ENCODE measurements at places on chromosomes 1 and 21. TPM values are rescaled to one million over a fixed set of nuclear protein-coding genes. Genes with fewer than 3 reads are reported as not detected.

DNA sequence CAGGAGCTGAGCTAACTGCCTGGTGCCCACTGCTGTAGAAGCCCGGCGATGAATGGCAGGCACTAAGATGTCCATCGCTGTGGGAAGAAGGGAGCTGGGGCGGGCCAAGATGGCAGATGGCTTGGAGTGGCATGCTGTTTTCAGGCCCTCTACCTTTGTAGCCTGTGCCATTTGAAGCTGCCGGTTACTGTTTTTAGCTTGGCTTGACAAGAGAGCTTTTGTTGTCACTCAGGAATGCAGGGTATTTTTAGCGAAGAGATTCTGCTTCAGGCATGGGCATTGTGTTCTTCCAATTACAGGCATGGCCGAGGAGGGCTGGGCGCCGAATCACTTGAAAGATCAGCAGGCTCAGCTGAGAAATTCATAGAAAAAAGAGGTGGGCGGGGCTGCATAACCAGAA, 348.7 kb downstream of the RPS6KC1 start:
- H3K4me3 ChIP-seq: no peak overlapping the region
- H3K4me1 ChIP-seq: no peaks in the 10 kb centered on the region
- no peaks in the 10 kb centered on the region for H3K36me3 ChIP-seq
- H3K27me3 ChIP-seq: no peaks in the 10 kb centered on the region

DNA sequence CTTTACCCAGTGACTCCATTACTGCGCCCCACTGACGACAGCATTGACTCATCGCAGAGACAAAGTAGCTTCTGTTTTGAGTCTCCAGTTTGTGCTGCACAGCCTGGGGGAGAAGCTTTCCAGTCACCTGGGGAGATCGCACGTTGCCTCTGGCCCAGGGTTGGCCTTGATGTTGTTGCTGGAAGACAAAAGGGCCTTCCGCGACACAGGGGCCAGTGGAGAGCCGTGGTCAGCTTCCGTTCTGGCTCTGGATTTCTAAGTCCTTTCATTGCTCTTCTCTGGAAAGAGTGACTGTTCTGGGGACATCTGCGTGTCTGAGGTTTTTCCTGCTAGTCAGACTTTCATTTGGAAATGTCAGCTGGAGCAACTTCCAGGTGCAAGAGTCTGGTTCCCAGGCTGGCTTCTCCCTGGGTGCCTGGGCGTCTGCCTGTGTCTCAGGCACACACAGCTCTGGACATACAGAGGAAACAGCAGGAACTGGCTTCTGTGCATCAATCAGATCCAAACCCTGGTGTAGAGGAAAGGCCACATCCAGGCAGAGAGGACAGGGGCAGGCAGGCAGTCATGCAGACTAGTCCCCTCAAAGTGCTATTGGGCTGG, 257.0 kb downstream of the SIPA1L2 start:
- DNase-seq: no peak
- no peaks in the 10 kb centered on the region for H3K27me3 ChIP-seq

- no peaks in the 10 kb centered on the region for H3K36me3 ChIP-seq
- H3K4me3 ChIP-seq: no peak overlapping the region
- H3K4me1 ChIP-seq: no peaks in the 10 kb centered on the region
Observed at GRCh38 chr1:53577761-53578100, 118.5 kb downstream of the DMRTB1 start.

DNA sequence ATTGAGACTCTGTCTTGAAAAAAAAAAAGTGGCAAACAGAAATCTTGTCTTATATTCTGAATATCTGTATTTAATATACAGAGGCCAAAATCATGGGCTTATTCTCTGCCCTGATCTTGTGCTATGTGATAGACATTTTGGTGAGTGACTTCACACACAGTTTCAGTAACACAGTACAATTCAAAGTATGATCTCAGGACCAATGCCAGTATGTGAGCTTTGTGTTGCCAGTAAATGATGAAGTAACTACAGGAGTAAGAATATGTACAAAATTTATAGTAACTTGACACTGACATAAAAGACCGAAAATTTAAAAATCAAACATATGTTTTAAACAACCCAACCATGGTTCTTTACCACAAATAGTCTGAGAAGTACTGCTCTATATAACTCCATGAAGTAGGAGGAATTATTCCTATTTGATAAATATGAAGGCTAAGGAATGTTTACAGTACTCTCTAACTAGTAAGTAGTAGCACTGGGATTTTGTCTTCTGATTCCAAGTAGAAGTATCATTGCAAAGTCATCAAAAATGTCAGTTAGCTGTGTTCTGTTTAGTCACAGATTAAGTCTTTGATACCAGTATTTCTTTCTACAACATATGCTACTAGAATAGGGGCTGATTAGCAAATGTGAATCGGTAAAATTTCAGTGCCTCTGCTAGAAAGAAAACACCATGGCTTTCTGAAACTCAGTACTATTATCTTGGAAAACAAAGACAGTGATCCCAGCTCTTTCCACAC, 25.3 kb downstream of the DPH5 start:
- no peak overlapping the region for H3K27ac ChIP-seq
- H3K27me3 ChIP-seq: no peaks in the 10 kb centered on the region
- no peak overlapping the region for H3K4me3 ChIP-seq
- peaks cover 15% of the 10 kb centered on the region for H3K36me3 ChIP-seq
- H3K4me1 ChIP-seq: peaks cover 2% of the 10 kb centered on the region
- no peak for DNase-seq

- peak; percentile 55 for DNase-seq
- no peak overlapping the region for H3K4me3 ChIP-seq
- no peaks in the 10 kb centered on the region for H3K27me3 ChIP-seq
- no peak overlapping the region for H3K27ac ChIP-seq
- H3K36me3 ChIP-seq: no peaks in the 10 kb centered on the region
Observed at GRCh38 chr1:229378586-229379367, 35.9 kb upstream of the CCSAP start.

DNA sequence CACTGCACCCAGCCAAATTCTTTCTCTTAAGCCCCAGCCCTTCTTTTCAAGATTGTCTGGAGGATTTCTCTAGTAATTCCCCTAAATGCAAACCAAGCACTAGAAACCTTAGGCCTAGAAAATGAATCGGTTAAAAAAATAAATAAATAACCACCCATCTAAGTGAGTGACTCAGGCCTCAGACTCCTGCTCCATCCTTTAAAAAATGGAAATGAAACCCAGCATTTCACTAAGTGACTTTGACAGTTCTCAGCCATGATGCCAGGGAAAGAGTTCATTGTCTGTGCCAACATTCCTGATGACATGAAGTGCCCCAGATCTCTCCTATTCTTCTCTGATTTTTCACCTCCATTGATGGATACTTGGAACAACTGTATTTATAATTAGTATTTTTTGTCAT, 415.2 kb upstream of the DAB1 start:
- 0 out of 2 replicates have a peak, but pooled peaks cover 4% of the 10 kb centered on the region for H3K4me1 ChIP-seq
- H3K27me3 ChIP-seq: no peaks in the 10 kb centered on the region
- H3K4me3 ChIP-seq: no peak overlapping the region
- no peak overlapping the region for H3K27ac ChIP-seq
- 0 out of 2 replicates have a peak, but pooled peaks cover 10% of the 10 kb centered on the region for H3K36me3 ChIP-seq

- H3K4me3 ChIP-seq: no peak overlapping the region
- H3K36me3 ChIP-seq: no peaks in the 10 kb centered on the region
- H3K27me3 ChIP-seq: no peaks in the 10 kb centered on the region
- H3K27ac ChIP-seq: no peak overlapping the region
- DNase-seq: no peak
- no peaks in the 10 kb centered on the region for H3K4me1 ChIP-seq
Observed at GRCh38 chr1:152873495-152873894, 4.6 kb upstream of the SMCP start.

DNA sequence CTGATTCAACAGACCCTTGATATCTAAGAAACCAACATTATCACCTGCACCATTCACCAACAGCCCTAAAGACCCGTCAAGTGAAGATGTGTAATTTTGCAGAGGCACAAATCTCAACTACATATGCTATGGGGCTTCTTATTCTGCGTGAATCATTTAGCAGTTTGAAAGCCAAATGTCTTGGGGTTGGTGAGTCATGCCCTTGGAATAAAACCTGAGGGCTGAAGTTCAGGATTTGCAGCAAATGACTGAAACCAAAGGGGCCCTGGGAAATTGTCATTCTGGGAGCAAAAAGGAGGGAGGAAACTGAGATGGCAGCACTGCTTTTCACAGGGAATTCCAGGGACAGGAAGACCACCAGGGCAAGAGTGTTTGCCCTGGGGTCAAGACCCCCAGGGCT, 79.2 kb upstream of the TNR start:
- H3K4me3 ChIP-seq: no peak overlapping the region
- H3K27ac ChIP-seq: no peak overlapping the region
- H3K4me1 ChIP-seq: peaks cover 7% of the 10 kb centered on the region
- no peaks in the 10 kb centered on the region for H3K36me3 ChIP-seq

DNA sequence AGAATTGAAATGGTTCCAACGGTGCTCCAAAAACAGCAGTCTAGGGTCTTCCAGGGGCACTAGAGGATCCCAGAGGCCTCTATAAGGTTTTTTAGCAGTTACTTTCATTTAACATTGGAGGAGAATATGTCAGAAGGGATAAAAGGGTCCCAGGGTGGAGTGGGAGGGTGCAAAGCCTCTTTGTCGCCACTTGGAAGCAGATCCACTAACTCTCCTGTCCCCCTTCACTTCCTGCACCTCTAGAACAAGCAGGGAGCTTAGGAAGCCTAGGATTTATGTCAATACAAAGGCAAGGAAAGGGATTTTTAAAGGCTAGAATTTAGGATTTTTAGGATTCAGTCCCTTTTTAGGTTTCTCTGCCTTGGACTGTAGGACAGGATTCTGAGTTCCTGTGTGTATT, 8.3 kb downstream of the PCP4L1 start:
- no peaks in the 10 kb centered on the region for H3K27me3 ChIP-seq
- no peak for DNase-seq
- no peak overlapping the region for H3K27ac ChIP-seq
- no peaks in the 10 kb centered on the region for H3K36me3 ChIP-seq

DNA sequence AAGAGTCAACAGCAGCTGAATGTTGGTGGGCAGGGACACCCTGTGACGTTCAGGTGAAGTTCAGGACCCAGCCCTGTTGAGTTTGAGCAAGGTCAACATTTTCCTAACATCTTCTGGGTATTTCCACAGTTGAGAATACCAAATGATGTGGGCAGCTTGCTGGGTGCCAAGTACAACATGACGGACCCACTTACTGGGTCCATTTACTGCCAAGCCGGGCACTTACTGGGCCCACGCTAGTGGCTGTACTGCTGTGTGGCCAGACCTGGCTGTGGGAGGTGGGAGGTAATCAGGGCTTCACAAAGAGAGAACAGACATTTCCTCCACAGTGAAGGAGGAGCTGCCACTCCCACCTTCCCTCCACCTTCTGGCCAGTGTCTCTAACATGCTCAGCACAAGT, 99.2 kb downstream of the PSMG1 start:
- no peak overlapping the region for H3K4me3 ChIP-seq
- peaks cover 4% of the 10 kb centered on the region for H3K4me1 ChIP-seq
- H3K27ac ChIP-seq: no peak overlapping the region

- no peaks in the 10 kb centered on the region for H3K27me3 ChIP-seq
- H3K4me1 ChIP-seq: peaks cover 18% of the 10 kb centered on the region
- DNase-seq: no peak
- no peak overlapping the region for H3K4me3 ChIP-seq
Observed at GRCh38 chr1:185644531-185644930, 89.7 kb upstream of the HMCN1 start.

DNA sequence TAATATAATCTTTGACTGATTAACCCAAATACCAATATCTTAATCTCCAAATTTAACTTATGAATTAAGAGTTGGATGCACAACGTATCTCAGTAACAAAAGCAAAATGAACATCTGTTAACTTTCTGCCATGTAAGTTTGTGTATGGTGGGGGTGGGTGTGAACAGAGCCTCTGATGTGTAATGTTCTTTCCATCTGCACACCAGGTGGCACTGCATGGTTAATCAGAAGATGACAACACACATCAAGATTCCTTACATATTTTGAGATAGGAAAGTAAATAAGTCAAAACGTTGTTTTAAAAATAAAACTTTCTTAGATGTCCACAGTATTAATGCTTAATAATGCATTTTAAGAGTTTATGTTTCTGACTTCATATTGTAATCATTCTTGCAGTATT, 251.9 kb downstream of the DPYD start:
- no peaks in the 10 kb centered on the region for H3K36me3 ChIP-seq
- DNase-seq: no peak
- no peaks in the 10 kb centered on the region for H3K4me1 ChIP-seq

- no peak overlapping the region for H3K4me3 ChIP-seq
Observed at GRCh38 chr1:65435987-65436386, 15.5 kb downstream of the LEPR start.

DNA sequence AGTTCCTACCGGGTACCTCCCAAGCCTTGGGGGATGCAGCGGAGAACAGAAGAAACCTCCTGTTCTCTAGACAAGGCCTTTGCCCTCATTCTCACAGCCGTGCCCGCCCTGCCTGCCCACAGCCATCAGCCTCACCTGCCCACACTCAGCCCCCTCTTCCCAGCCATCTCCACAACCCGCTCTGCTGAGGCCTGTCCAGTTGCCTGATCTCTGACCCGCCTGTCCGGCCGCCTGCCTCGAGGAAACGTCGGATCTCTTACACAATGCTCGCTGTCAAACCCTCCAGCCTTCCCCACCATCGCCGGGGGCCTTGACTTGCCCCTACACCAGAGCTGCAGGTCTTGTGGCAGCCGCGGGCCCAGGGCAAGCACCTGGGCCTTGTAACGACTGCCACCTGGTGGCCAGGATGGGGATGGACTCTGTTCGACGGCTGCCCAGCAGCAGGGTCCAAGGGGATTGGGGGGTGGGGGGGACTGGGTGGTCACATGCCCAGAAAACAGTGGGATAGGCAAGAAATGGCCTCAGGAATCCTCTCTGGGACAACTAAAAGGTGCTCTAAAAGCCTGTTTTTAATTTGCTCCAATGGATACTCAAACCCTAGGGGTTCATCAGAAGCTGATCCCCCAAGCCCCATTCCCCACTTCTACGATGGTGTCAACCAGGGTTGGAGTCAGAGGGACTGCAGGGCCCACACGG, 31.0 kb downstream of the SLC45A1 start:
- H3K4me3 ChIP-seq: no peak overlapping the region
- H3K27ac ChIP-seq: no peak overlapping the region
- H3K27me3 ChIP-seq: no peaks in the 10 kb centered on the region

- no peak overlapping the region for H3K27ac ChIP-seq
- H3K4me3 ChIP-seq: no peak overlapping the region
- DNase-seq: peak; percentile 45
- peaks cover 46% of the 10 kb centered on the region for H3K4me1 ChIP-seq
- H3K27me3 ChIP-seq: no peaks in the 10 kb centered on the region
Observed at GRCh38 chr1:30844631-30845030, 63.9 kb downstream of the SDC3 start.

GRCh38 chr1:202656057-202656456, 54.2 kb downstream of the SYT2 start:
- H3K4me3 ChIP-seq: no peak overlapping the region
- DNase-seq: peak; percentile 81
- H3K27me3 ChIP-seq: no peaks in the 10 kb centered on the region
- H3K36me3 ChIP-seq: no peaks in the 10 kb centered on the region
- H3K27ac ChIP-seq: no peak overlapping the region

EVA1C gene
- total RNA-seq: 6.9 TPM

SERPINC1 gene
- total RNA-seq: not detected

ATP1A4 gene
- total RNA-seq: 0.63 TPM

SMYD2 gene
- total RNA-seq: 2.3 TPM

FABP3 gene
- total RNA-seq: 19.3 TPM

BTF3L4 gene
- 131 TPM for total RNA-seq

SIM2 gene
- 1.4 TPM for total RNA-seq

KDF1 gene
- 18.0 TPM for total RNA-seq

NCF2 gene
- total RNA-seq: not detected

LY9 gene
- not detected for total RNA-seq

HSPA6 gene
- total RNA-seq: not detected

CCDC17 gene
- 1.0 TPM for total RNA-seq

FLG2 gene
- total RNA-seq: not detected

DAB1 gene
- total RNA-seq: 13.2 TPM

FCER1G gene
- total RNA-seq: 0.74 TPM

UBE2U gene
- not detected for total RNA-seq

GSTM5 gene
- total RNA-seq: 4.8 TPM

ADORA3 gene
- not detected for total RNA-seq

CNTN2 gene
- 2.2 TPM for total RNA-seq

NBPF6 gene
- total RNA-seq: not detected
